Activated CD4-positive, alpha-beta T cell treated with anti-CD3 and anti-CD28 coated beads, Interleukin-10, Interleukin-2, amounts not matched to agents 100 ng/mL and 50 ng/mL, durations not matched to agents 16 hours and 8 hours (primary cell): ENCODE measurements at places on chromosomes 2 and 18.
A peak's percentile ranks its signal among the peaks of the same experiment; 100 is the strongest.

- no peak for DNase-seq
Observed at GRCh38 chr2:12044857-12045256, 298.4 kb downstream of the LPIN1 start.

DNA sequence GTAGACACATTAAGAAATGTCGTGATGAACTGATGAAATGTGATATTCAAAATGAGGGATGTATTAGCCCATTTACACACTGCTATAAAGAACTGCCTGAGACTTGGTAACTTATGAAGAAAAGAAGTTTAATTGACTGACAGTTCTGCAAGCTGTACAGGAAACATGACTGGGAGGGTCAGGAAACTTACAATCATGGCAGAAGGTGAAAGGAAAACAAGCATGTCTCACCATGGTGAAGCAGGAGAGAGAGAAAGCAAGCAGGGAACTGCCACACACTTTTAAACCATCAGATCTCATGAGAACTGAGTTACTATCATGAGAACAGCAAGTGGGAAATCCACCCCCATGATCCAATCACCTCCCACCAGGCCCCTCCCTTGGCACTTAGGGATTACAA is 1010.8 kb upstream of the CELF4 start:
- no peak for DNase-seq

GRCh38 chr18:45690975-45691815 is 32.8 kb upstream of the SLC14A1 start:
- DNase-seq: peak; percentile 73

- DNase-seq: no peak
Observed at GRCh38 chr18:61833387-61833786, 59.4 kb downstream of the RNF152 start.

DNA sequence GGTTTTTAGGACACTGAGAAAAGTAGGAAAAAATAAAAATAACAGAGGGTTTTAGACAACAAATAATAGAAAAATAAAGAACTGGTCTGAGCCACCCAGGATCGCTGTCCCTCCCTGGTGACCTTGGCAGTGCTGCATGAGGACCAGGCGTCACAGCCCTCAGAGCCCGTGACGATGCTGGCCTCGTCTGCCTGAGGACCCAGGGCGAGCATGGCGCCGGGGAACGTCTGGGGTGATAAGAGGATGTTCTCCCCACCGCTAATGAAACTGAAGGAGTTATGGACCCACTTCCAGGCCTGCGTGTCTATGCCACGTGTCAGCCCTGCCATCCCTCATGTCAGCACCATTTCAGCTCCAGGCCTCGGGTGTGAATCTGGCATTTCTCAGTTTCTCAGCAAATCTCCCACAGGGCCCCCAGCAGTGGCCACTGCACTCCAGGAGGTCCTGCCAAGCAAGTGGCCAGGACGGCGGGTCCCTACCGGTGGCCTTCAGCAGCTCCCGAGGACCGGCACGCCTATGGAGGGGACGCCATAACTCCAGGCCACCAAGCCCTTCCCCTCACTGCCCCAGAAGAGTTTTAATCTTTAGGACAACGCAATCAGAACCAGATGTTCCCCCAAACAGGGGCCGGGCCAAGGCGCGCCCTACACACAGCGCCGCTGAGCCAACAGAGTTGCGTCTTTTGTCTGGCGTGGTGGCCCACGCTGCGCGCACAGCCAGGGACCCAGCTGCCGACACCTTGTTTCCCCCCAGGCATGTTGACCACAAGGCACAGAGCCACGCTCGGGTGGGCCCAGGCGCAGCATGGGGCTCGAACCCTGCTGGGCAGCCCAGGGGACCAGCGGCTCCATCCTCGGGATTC is 179.7 kb downstream of the TWIST2 start:
- no peak for DNase-seq

DNA sequence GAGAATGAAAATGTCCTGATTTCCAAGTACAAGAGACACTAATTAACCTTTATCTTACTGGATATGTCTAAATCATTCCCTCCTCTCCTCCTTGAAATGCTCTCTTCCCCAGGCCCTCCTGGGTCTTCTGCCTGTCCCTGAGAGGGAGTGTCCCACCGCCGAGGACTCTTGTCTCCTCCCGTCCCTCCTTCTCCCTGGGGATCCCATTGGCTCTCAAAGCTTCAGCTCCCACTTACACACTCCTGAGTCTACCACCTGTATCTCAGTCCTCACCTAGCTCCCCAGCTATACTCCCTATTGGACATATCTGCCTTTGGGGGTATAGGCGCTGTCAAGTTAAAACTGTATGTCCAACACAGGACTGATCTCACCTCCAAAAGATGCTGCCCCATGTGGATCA is 116.1 kb downstream of the TMEM163 start:
- DNase-seq: no peak

GRCh38 chr2:53407363-53408080 is 360.1 kb upstream of the CHAC2 start:
- DNase-seq: no peak

DNA sequence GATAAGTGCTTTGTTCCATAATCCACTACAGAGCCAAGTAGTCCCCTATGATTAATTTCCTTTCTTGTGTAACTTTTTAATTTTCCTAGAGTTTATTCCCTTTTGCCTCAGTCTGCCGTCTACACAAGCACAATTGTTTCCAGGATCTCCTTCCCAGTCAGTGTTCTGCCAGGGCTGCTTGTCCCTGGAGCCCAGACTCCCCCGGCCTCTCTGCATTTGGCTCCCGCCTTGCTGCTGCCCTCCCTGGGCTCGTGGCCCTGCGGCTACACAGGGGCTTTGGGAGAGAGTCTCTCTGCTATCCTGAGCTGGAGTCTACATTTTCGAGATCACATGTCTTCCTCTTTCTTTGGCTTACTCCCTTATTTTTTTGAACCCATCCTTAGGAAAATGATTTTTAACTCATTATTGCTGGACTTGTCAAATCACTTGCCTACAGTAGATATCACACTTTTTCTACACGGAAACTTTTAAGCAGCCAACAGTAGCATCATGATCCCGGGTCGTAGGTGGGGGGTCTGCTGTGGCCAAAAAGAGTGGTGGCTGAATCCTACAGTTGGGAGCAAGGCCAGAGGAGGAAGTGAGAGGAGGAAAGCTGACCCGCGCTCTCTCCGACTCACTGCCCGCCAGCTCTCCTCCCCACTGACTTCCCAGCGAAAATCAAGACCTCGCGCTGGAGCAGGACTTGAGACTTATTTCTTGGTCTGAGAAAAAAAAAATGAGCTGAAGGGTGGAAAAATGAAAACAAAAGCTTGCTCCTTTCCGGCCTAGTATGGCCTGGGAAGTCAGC is 9.4 kb downstream of the FBLN7 start:
- DNase-seq: no peak

DNA sequence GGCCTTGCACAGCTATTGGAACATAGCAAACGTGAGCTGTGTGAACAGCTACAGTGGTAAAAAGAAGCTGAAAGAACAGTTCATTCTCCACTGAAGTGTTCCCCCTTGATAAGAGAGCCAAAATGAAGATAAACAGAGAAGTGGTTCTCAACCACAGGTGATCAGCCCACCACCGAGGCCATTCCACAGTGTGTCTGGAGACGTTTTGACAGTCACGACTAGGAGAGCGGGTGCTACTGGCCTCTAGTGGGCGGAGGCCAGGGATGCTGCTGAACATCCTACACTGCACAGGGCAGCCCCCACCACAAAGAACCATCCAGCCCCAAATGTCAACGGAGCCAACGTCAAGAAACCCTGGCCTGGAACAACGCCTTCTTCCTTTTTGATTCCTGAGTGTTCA is 38.4 kb downstream of the ADCY3 start:
- no peak for DNase-seq

- no peak for DNase-seq
Observed at GRCh38 chr2:113361051-113361450, 76.4 kb upstream of the ZNG1B start.

DNA sequence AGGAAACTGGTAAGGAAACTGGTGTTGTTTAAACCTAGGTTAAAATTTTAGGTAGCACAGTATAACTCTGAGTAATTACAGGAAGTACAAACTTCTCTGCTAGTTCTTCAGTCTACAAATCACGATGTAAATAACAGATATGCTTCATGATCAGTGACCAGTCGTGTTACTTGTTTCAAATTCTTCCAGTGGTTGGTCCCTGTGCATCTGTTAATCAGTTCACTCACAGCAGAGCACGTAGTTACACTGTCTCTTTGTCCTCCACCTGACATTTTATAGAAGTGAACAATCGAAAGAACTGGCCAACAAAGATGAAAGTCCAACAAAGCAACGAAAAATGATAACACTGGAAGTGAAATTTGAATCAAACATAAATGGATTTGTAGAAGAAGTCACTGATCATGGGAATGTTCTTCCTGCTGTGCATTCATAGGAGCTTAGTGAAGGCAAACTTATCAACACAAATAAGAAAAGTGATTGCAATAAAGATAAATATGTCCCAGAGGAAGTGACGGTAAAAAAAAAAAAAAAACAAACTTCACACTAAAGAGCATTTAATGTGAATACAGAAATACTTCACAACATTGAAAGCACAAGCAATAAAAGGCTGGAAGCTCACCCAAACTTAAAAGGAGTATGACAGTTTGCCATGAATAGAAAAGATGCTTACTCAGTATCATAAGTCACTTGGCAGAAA is 7.0 kb downstream of the EIF2AK2 start:
- peak; percentile 56 for DNase-seq

DNA sequence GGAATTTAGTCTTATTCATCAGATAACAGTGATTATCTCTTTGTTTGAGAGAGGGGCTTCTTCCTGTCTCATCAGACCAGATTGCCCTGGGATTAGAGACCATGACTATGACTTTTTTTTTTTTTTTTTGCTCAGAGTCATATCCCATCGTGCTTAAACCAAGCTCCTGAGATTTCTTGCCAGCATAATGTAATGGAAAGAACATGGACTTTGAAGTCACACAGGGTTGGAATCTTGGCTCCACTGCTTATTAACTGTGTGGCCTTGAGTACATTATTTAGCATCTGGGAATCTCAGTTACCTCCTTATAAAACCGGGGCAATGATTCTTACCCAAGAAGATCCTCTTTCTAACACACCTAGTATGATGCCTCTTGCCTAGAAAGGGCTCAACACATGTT is 268.3 kb downstream of the DYSF start:
- DNase-seq: no peak

GRCh38 chr2:102092535-102092934 is 50.0 kb upstream of the IL1R1 start:
- no peak for DNase-seq
